H1 (cell line): ENCODE measurements at places on chromosomes 16 and 17.

DNA sequence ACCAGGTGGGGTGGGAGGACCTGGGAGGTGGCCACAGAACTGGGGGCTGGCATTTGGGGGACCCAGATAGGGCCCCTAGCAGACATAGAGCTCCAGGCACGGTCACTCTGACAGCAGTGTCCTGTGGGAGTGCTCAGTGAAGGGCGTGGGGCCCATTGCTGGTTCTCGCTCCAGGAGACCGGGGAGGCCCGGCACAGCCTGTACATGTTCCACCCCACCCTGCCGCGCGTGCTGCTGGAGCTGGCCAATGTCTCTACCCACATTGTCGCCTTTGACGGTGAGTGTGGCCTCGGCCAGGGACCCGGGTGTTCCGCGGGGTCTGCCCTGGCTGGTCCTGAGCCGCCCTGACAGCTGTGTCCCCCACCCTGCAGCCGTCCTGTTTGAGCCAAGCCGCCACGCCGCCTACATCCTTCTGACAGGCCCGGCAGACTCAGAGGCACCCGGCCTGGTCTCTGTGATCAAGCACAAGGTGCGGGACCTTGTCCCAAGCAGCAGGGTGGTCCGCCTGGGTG is 11.2 kb downstream of the RGS11 start:
- no peak for DNase-seq

DNA sequence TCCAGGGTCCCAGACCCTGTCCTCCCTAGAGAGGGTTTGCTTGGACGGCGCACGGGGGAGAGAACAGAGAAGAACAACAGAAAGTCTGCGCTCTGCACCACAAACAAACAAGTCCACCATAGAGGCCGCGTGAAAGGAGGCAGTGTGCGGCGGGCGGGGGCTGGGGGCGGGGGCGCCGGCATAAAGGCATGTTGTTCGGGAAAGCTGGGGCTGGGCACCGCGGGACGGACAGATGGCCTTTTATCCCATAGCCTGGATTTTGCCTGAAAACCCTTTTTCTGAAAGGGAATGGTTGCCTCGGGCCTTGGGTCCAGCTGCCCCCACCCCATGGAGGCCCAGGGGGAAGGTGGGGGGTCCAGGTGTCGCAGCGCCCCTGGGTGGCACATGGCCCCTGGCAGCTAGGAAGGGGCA is 26.0 kb downstream of the FA2H start:
- no peak for DNase-seq

- no peak for DNase-seq
Observed at GRCh38 chr16:57693550-57693949, 1.1 kb upstream of the DRC7 start.

GRCh38 chr16:89043636-89044417 is 49.8 kb upstream of the ACSF3 start:
- DNase-seq, result no peak

DNA sequence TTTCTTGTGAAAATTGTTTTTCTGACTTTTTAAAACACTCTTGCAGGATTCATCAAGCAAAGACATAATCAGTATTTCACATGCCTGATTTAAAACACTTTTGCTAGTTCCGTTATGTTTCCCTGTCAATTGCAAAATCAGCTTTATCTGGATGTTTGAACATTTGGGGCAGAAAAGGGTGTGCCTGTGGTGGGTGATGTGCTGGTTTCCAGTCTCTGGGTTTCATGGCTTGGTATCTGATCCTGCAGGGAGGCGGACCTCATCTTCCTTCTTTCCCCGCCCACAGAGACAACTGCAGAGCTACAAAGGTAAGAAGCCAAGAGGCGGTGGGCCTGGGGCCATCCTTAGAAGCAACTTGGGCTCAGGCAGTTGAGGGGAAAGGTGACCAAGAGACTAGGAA is 41.8 kb downstream of the NLRC5 start:
- DNase-seq, result no peak

DNA sequence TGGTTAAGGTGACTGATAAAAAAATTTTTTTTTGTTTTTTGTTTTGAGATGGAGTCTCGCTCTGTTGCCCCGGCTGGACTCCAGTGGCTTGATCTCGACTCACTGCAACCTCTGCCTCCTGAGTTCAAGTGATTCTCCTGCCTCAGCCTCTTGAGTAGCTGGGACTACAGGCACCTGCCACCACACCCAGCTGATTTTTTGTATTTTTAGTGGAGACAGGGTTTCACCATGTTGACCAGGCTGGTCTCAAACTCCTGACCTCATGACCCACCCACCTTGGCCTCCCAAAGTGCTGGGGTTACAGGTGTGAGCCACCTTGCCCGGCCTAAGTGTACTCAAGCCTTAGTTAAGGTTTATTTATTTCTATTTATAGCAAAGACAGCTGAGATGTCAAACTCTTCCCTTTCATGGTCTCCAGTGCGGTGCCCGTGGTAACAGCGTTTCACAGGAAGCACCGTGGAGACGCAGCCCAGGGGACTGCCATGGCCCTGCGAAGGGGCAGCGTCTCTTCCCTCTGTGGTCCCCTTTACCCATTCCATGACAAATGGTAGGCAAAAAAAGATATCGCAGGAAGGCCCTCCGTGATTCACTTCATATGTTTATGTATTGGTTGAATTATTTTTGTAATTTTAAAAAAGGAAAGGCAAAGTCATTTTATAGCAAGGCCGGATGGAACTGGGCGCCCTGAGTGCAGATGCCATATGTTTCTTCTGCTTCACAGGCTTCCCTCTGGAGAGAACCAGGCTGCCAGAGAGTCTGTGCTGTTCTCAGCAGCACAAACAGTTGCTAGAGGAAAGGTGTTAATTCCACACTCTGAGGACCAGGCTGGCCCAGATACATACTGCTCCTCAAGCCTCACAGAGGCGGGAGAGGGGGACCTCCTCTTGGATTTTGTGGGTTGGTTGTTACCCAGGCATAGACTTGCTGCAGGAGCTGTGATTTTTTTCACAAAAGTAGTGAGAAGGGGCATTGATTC is 29.2 kb downstream of the DDX19A start:
- DNase-seq, result no peak

DNA sequence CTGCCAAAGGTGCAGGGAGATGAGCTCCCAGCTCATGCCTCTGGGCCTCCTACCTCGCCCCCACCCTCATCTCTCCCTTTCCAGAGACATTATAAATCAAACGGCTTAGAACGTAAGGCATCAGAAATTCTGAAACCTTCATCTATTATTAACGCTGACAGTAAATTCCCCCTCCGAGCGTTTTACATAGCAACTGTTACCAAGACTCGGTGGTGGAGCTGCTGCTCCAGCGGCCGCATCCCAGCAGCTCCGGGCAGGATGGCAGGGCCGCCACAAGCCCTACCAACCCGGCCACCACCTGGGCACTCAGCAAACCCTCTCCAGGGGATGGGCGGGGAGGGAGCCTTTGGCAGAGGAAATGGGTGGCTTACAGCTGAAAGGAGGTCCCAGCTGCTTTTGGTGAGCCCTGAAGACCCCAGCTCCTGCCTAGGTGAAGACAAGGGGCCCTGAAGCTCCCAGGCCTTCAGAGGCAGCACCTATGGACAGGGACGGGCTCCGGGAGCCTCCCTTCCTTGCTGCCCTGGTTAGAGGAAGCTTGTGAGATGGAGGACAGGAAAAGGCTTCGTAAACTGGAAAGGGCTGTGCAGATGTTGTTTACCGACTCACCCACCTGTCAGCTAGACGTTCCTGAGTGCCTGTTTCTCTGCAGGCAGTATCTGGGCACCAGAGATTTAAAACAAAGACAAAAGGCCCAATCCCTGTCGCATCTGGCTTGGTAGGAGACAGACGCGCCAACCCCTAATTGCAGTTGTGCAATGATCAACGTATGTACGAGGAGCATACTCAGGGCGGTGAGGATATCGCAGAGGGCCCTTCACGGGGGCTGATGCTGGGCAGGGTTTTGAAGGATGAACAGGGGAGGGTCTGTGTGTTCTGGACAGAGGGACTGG is 76.9 kb downstream of the RAI1 start:
- DNase-seq, result no peak

- no peak for DNase-seq
Observed at GRCh38 chr16:81716478-81717225, 62.4 kb upstream of the PLCG2 start.

- DNase-seq, result no peak
Observed at GRCh38 chr16:85908444-85908843, 9.5 kb downstream of the IRF8 start.

DNA sequence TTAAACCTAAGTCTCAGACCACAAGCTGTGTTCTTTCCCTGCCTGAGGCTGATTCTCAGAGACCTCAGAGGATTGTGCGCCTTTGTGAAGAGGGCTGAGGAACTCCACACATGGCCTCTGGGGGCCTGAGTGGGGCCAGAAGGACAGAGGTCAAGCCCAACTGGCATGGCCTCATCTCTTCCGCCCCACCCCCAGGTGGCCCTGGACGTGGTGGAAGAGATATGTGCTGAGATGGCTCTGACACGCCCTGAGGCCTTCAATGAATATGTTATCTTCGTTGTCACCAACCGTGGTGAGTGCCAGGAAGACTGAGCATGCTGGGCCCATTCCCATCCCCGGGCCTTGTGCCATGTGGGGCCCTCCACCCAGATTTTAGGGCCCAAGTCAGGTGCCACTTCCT is 20.1 kb upstream of the ALKBH5 start:
- DNase-seq, result no peak

- peak; percentile 61 for DNase-seq
Observed at GRCh38 chr16:9008601-9009260, 45.0 kb upstream of the USP7 start.
